ENCODE measurements at places on chromosomes 2 and 18. TPM values are rescaled to one million over a fixed set of nuclear protein-coding genes. Genes with fewer than 3 reads are reported as not detected.
A peak's percentile ranks its signal among the peaks of the same experiment; 100 is the strongest.

- no peak for DNase-seq
These were observed 361.0 kb downstream of the ANAPC1 start for GRCh38 chr2:111523009-111523408.

GRCh38 chr18:38450876-38451275 lies 885.3 kb upstream of the CELF4 start:
- DNase-seq, result no peak

DNA sequence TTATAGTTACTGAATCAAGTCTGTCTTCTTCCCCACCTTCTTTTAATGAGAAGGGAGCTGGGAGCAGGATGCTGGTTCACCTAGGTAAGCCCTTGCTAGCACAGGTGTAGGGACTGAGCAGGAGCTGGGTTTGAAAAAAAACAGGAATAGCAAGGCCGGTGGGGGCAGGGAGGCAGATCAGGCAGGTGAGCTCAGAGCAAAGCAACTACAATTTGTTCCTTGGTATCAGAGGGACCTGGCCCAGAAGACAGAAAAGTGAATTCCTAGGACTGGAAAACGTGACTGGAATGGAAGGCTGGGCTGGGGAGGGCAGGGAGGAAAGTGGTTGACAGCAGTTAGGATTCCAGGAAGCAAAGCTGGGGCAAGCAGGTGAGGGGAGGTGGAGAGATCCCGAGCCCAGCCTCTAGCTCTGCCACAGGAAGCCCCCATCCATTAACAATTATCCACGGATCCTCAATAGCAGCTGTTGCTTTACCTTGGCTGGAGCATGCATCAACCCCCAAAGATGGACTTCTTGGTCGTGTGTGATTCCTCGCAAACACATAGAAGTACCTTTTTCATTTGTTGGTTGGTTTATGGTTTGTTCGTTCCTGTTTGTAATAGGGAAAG lies 118.4 kb downstream of the LNPK start:
- no peak for DNase-seq

UGT1A8 gene
- not detected for total RNA-seq

- DNase-seq, result no peak
These were observed 36.9 kb downstream of the REEP1 start for GRCh38 chr2:86300496-86300895.

DNA sequence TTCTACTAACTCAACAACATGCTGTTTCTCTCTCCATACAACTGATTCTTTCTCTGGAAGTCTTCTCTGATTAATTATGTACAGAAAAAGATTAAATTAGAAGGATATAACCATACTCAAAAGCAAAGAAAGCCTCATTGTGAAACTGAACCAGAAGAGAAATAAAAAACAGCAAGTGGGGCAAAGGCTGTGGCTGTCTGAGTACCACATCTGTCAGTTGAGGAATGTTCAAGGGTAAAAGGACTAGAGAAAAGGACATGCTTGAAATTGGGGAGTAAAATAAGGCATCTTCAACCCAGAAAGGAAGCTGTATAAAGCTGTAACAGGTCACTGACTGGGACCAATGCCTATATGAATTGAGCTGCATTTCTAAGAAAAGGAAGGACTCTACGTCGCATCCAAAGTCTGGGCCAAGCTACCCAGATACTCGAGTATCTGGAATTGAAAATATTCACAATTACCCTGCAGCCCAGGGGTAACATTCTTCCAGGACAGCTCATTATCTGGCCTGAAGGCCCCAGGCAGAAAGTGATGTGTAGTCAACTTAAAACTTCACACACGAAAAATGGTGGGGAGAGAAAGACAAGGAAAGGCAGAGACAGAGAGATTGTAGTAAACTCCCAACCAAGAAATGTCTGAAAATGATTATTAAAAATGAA lies 356.0 kb upstream of the GALNT5 start:
- DNase-seq, result no peak

HOXD12 gene
- total RNA-seq, result not detected

GRCh38 chr2:9809064-9809356 lies 34.3 kb upstream of the TAF1B start:
- DNase-seq, result peak; percentile 63

GRCh38 chr2:75241696-75242095 lies 42.4 kb upstream of the TACR1 start:
- no peak for DNase-seq

DNA sequence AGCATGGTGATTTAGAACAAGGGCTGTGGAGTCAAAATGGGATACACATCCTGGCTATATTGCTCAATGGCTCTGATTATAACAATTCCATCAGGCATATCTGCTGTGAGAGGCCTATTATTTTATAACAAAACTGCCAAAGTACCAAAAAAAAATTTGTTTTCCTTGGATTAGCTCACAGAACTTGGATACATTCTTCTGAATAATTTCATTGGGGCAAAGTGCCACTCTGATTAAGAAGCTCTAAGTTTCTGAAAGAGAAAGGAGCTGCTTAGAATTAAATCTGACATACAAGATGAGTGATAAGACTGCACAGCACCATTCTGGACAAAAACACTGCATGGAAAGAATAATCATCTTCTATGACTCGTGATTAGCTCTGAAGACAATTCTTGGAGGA lies 85.7 kb downstream of the SMC6 start:
- no peak for DNase-seq

- DNase-seq, result no peak
These were observed 214.5 kb downstream of the NBAS start for GRCh38 chr2:15346624-15347023.

MC4R gene
- not detected for total RNA-seq

- DNase-seq, result peak; percentile 56
These were observed 123.0 kb upstream of the SLC39A10 start for GRCh38 chr2:195533771-195534642.

DNA sequence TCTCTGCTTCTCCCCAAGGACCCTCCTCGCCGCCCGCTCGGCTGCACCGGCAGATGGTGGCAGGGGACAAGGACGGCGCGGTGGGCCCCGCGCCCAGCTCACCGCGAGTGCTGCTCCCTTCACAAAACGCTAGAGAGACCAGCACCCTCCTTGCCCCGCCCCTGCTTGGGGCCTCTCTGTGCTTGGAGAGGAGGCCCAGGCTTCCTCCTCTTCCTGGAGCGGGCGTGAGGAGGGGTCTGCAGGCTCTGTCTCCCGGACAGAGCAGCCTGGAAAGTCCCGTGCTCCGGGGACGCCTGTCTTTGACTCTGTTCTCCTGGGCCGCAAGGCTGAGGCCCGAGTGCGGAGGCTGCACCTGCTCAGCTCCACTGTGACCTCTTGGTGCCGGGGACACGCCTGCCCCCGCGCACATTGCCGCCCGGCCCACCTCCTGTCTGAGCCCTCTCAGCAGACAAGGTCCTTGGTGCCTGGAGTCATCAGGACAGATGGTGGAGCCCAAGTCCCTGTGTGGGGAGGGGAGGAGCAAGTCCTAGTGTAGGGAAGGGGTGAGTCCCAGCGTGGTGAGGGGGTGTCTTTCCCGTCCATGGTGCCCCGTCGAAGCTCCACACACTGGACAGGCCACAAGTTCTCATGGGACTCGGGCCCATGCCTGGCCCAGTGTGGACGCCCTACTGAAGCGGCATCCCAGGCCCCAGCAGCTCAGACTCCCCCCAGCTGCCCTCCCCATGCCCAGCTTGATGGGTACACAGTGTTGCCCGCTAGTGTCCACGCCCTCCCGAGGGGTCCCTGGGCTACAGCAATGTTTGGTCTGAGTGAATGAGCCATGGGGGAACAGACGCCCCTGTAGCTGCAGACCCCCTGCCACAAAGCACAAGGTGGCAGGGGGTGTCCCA lies 33.8 kb downstream of the RTP5 start:
- DNase-seq, result peak; percentile 16

- DNase-seq, result no peak
These were observed 947.0 kb upstream of the CDH2 start for GRCh38 chr18:29123706-29124530.

GRCh38 chr2:51145761-51146160 lies 113.8 kb upstream of the NRXN1 start:
- no peak for DNase-seq

- no peak for DNase-seq
These were observed 73.7 kb downstream of the CDK15 start for GRCh38 chr2:201879996-201880395.

LCT gene
- total RNA-seq, result not detected

- no peak for DNase-seq
These were observed 33.5 kb downstream of the SCN1A start for GRCh38 chr2:166094325-166094724.

DNA sequence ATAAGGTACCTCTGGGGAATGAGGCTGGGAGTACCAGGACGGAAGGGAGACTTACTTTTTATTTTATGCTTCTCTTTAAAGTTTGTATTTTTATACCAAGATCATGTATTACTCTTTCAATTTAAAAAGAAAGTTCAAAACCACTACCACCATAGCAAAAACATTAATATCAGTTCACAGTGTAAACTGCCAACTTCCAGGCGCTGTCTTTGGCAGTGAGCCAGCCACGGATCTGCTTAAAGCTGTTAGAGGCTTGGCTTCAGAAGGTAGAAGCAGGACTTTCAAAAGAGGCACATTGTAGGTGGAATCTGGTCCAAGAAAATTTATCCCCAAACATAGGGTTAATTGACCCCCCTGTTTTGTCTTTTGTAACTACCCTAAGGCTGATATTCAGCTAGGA lies 74.8 kb downstream of the B3GNT2 start:
- no peak for DNase-seq

GRCh38 chr2:52976143-52976949 lies 791.3 kb upstream of the CHAC2 start:
- no peak for DNase-seq

GRCh38 chr2:207418419-207418818 lies 111.3 kb upstream of the CREB1 start:
- no peak for DNase-seq

GRCh38 chr2:235146206-235146605 lies 194.4 kb downstream of the SH3BP4 start:
- no peak for DNase-seq

- no peak for DNase-seq
These were observed 81.0 kb upstream of the PMAIP1 start for GRCh38 chr18:59818769-59819168.

DNA sequence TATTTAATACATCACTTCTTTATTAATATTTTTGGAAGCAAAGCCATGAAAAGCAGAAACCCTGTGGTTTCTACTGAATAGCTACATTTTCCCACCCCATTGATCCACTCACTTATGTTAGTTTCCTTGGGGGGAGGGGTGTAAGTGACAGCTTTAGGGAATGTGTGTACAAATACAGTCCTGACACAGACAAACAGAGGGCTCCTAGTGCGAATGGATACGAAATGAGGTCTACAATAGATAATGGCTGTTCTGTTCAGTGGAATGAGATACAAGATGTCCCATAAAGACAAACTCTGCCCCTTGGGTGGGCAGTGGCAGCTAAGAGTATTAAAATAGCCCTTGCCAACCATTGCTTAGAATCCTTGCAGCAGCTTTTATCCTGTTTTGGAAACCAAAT lies 312.9 kb downstream of the NCKAP5 start:
- DNase-seq, result no peak

GRCh38 chr2:138433995-138434951 lies 67.3 kb upstream of the SPOPL start:
- no peak for DNase-seq

DNA sequence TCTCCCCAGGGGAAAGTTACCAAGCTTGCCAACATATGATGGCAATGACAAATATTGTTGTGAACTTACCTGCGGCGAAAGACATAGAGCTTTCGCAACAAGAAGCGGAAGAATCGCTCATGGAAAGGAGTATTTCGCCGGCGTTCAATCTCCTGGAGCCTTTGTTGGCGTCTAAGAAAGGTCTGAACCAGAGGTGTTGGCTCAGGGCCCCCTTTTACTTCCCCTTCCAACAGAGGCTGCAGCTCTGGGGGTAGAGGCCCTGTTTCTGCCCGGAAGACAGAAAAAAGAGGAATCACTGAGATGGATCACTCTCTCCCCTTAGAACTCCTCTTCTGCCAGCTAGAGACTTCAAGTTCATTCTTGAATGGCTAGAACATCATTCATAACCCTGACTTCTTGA lies 10.8 kb downstream of the GGCX start:
- peak; percentile 38 for DNase-seq

DNA sequence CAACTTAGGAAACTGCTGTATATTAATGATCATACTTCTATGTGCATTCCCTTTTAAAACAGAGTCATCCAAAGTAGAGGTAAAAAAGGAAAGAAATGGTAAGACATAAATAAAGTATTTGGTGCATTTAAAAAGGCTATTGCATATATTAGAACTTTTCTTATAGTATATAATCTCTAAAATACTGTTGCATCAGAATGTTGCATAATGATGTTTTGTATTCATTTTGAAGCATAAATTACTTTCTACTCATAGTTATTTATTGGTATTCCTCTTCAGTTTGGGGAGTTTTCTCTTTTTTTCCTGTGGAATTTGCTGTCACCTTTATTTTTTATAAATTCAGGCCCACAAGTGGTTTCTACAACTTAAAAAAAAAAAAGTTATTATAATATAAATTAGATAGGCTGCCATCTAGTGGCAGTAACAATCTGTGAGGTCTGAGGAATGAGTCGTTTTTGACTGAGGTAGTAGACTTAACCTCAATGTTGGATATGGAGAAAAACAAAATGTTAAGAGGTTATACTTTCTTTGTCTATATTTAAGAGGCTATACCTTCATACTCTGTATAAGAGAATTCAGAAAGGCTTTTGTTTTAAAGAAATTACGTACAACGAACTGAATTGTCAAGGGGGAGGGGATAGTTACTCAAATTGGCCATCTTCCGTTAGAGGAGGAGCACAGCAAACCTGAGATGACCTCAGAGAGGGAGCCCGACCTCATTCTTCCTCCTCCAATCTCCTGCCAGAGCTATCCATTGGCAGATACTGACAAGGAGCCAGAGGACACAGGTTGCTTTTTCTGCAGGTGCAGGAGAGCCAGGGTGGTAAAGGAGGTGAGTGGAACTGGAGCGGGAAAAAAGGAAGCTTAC lies 23.8 kb downstream of the ANKAR start:
- DNase-seq, result peak; percentile 25

GRCh38 chr2:218022131-218022850 lies 19.5 kb upstream of the TNS1 start:
- DNase-seq, result no peak

- no peak for DNase-seq
These were observed 141.7 kb downstream of the SH3RF3 start for GRCh38 chr2:109270505-109271312.

GRCh38 chr2:137178951-137179377 lies 413.6 kb downstream of the THSD7B start:
- DNase-seq, result no peak

MAP3K19 gene
- 3.8 TPM for total RNA-seq

DNA sequence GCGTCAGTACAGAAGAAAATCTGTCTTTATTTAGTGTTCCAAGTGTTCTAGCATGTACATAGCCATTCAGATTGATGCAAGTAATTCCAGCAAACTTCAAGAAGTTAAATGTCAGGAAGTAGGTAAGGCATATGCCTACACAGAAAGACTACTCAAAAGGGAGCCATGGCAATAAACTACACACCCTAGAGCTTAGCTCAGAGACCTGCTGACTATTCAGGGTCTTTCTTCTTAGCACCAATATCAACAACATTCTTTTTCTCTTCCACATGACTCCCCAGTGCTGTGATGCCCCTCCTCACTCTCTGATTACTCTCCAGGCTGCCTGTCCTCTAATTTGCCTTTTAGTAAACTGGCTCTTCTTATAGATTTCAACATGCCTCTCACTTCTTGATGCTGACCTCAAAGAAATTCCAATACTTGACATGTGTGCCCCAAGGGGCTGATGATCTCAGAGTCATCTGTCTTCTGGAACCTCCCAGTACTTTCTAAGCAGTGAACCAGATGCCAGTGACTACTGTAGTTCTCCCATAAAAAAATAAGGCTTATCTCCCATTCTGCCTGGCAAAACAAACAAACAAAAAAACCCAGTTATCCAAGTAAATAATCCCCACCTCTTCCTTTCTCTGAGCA lies 909.2 kb upstream of the FANCL start:
- no peak for DNase-seq
